ENCODE measurements at places on chromosomes 2 and 18. TPM values are rescaled to one million over a fixed set of nuclear protein-coding genes. Genes with fewer than 3 reads are reported as not detected.

CHRNG gene
- total RNA-seq = 3.5 TPM

GRCh38 chr2:3864943-3865865 lies 161.8 kb downstream of the DCDC2C start:
- H3K36me3 ChIP-seq = no peaks in the 10 kb centered on the region
- H3K4me1 ChIP-seq = no peaks in the 10 kb centered on the region
- H3K27ac ChIP-seq = no peak overlapping the region
- no peak for DNase-seq
- no peak overlapping the region for H3K4me3 ChIP-seq

UBR3 gene
- 59.8 TPM for total RNA-seq

ASPRV1 gene
- 2.5 TPM for total RNA-seq

AMER3 gene
- total RNA-seq = 20.6 TPM

SEPTIN10 gene
- total RNA-seq = 75.2 TPM

DNA sequence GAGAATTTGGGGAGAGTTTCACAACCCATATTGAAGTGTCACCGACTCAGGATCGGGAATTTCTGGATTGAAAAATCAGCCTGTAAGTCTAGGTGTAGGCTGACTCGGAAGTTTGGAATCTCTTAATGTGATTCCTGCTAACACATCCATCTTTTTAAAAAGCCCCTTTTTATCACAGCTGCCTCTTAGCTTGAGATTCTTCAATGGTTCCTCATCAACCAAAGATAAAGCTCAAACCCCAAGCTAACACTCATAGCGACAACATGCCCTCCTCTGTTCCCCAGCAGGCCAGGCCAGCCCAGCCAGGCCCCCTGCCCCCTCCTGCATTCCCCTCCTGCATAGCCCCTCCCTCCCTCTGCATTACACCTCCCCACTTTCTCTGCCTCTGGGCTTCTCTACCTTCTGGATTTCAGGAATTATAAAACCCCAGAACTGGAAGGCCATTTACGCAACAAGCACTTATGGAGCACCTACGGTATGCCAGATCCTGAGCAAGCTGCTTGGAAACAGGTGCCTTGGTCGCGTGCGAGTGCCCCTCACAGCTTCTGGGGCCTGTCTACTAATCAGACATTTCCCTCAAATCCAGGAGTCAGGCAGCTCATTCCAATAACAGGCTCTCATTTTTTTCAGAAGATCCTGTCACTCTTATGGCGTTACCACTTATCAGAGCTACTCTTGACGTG lies 63.4 kb downstream of the EMX1 start:
- no peak overlapping the region for H3K27ac ChIP-seq
- no peaks in the 10 kb centered on the region for H3K4me1 ChIP-seq
- peaks cover 9% of the 10 kb centered on the region for H3K27me3 ChIP-seq
- H3K4me3 ChIP-seq = no peak overlapping the region
- H3K36me3 ChIP-seq = no peaks in the 10 kb centered on the region
- no peak for DNase-seq

RFX8 gene
- total RNA-seq = 1.0 TPM

UGT1A9 gene
- total RNA-seq = not detected

GRCh38 chr2:199470672-199471442 lies 13.1 kb upstream of the SATB2 start:
- no peak overlapping the region for H3K27ac ChIP-seq
- peaks cover 23% of the 10 kb centered on the region for H3K27me3 ChIP-seq
- H3K4me1 ChIP-seq = peaks cover 14% of the 10 kb centered on the region
- H3K36me3 ChIP-seq = no peaks in the 10 kb centered on the region
- H3K4me3 ChIP-seq = peak overlapping the region; percentile 78

- H3K27me3 ChIP-seq = no peaks in the 10 kb centered on the region
- no peaks in the 10 kb centered on the region for H3K4me1 ChIP-seq
- DNase-seq = no peak
Observed at GRCh38 chr2:51918113-51918512, 886.2 kb upstream of the NRXN1 start.

- no peaks in the 10 kb centered on the region for H3K4me1 ChIP-seq
- H3K4me3 ChIP-seq = no peak overlapping the region
- no peak overlapping the region for H3K27ac ChIP-seq
- H3K36me3 ChIP-seq = no peaks in the 10 kb centered on the region
Observed at GRCh38 chr18:28494151-28494550, 317.2 kb upstream of the CDH2 start.

- H3K4me1 ChIP-seq = peaks cover 6% of the 10 kb centered on the region
- no peak overlapping the region for H3K4me3 ChIP-seq
- DNase-seq = no peak
- H3K27me3 ChIP-seq = no peaks in the 10 kb centered on the region
Observed at GRCh38 chr2:158099716-158100115, 2.0 kb upstream of the UPP2 start.

GRCh38 chr2:125073440-125073839 lies 1048.4 kb downstream of the CNTNAP5 start:
- H3K27me3 ChIP-seq = no peaks in the 10 kb centered on the region
- H3K27ac ChIP-seq = no peak overlapping the region
- no peak for DNase-seq
- H3K36me3 ChIP-seq = no peaks in the 10 kb centered on the region
- H3K4me1 ChIP-seq = no peaks in the 10 kb centered on the region
- H3K4me3 ChIP-seq = no peak overlapping the region

- no peaks in the 10 kb centered on the region for H3K27me3 ChIP-seq
- no peak for DNase-seq
- no peaks in the 10 kb centered on the region for H3K36me3 ChIP-seq
- H3K4me3 ChIP-seq = no peak overlapping the region
Observed at GRCh38 chr2:105183555-105184323, 57.8 kb upstream of the GPR45 start.

DNA sequence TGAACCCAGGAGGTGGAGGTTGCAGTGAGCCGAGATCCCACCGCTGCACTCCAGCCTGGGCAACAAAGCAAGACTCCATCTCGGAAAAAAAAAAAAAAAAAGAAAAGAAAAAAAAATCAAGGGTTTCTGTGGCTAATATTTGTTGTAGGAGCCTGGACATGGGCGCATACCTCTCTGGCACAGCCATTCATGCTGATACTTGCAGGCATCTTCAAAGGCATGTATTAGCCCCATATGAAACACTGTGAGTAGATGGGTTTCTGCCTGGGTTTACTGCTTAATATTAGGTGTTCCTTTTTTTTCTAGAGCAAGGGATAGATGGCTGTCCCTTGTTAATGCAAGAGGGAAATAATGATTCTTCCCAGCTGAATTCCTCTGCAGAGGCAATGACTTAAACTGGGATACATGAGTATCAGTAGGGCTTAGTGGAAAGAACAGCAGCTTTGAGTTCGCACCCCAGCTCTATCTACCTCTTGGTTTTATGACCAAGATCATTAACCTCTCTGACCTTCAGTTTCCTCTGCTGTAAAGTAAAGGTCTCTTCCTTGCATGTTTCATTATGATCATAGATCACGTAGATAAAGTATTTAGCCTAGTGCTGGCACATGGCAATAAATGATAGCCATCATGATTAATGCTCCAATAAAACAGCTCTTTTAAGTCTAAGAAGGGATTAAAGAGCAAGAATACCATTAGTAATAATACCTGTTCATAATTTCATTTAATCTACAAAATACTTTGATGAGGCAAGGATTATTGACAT lies 4.5 kb upstream of the ATL2 start:
- peaks cover 8% of the 10 kb centered on the region for H3K4me1 ChIP-seq
- H3K36me3 ChIP-seq = no peaks in the 10 kb centered on the region
- H3K27me3 ChIP-seq = peaks cover 7% of the 10 kb centered on the region

IFIH1 gene
- total RNA-seq = not detected

- peaks cover 24% of the 10 kb centered on the region for H3K4me1 ChIP-seq
- H3K27me3 ChIP-seq = peaks cover 28% of the 10 kb centered on the region
- peaks cover 5% of the 10 kb centered on the region for H3K36me3 ChIP-seq
- H3K4me3 ChIP-seq = no peak overlapping the region
- DNase-seq = no peak
- peak overlapping the region; percentile 62 for H3K27ac ChIP-seq
Observed at GRCh38 chr2:54968561-54969218, 81.6 kb downstream of the RTN4 start.

Data from glutamatergic neuron (in vitro differentiated cells).